ENCODE measurements at places on chromosomes 7 and 10.

- DNase-seq, result no peak
Observed at GRCh38 chr10:6702030-6702429, 122.0 kb upstream of the PRKCQ start.

DNA sequence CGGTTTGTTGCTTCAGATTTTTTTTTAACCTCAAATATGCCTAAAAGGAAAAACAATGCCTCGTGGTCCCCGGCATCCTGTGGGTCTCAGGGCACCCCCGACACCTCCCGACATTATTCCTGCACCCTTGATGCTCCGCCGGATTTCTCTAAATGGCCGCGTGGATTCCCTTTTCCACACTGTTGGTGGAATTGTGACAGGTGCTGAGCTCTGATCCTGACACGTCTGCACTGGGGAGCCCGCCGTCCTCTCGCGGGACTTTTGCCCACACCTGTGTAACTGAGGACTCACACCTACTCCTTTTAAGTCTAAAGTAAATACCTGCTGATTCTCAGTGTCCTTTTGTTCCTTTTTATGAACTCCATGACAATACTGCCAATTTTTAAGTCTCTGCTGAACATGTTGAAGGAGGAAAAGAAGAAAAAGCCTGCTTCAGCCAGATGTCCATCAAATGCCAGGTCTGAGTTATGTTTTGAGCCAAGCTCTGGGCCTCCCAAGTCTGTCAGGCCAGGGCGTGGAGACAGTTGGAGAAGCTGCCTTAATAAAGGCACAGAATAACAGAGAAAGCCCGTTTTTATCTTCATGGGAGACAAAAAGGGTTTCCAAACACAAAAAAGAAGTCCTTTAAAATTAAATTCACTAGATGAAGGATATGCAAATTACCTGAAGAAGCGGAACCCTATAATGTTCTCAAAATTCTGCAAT, 568.2 kb downstream of the DNAJB6 start:
- no peak for DNase-seq

- no peak for DNase-seq
Observed at GRCh38 chr10:58733436-58733835, 220.8 kb downstream of the BICC1 start.

GRCh38 chr10:63265222-63265617, 132.1 kb downstream of the NRBF2 start:
- peak; percentile 33 for DNase-seq

- no peak for DNase-seq
Observed at GRCh38 chr10:49610458-49611165, 502 bp downstream of the SLC18A3 start.

DNA sequence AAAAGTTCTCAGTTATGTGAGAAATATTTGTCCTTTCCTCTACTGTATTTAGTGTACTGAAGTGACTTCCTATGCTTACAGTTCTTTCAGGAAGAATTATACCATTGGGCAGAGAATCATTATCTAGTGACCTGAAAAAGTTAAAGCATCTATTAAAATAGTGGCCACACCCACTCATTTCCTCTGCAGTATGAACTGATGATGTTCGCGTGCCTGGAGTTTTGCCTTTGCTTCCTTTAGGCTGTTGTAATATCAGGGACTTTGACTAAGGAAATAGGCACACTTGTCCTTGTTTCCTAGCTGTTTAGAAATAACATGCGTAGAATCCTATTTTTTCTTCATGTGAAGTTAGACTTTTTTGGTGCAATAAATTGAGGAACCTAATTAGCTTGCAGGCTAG, 100.7 kb downstream of the ZMYND11 start:
- no peak for DNase-seq

DNA sequence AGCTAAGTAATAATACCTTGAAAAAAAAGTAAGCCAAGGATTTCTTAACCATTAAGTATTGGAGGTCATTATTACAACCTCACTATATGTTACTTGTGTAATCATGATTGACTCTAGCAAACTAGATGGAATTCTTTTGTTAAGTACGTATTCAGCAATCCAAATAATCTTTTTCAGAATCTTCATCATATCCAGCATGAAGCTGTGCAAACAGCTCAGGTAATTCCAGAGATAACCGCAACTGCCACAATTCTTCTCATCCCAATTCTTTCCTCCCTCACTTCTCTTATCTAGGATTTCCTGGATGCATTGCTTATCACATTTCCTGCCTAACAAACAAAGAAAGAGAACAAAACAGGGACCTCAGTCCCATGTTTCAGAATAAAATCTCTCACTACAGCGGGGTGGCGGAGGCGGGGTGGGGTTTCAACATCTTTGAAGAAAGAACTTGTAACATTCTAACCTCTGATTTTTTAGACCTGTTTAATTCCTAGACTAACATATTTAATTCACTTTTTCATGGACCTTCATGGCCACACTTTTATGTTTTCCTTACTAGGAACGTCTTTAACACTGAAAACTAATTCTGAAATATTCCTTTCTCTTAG, 156.5 kb downstream of the POM121L12 start:
- DNase-seq, result no peak

GRCh38 chr7:7607010-7607409, 33.5 kb upstream of the UMAD1 start:
- no peak for DNase-seq

GRCh38 chr10:78203915-78204818, 170.5 kb downstream of the RPS24 start:
- no peak for DNase-seq

- peak; percentile 48 for DNase-seq
Observed at GRCh38 chr7:4683884-4684565, 1.9 kb downstream of the FOXK1 start.

GRCh38 chr7:40859076-40859475, 724.3 kb downstream of the SUGCT start:
- DNase-seq, result no peak

- DNase-seq, result no peak
Observed at GRCh38 chr10:125158601-125159485, 1.5 kb downstream of the CTBP2 start.

- no peak for DNase-seq
Observed at GRCh38 chr10:69285699-69286098, 7.4 kb downstream of the HK1 start.

DNA sequence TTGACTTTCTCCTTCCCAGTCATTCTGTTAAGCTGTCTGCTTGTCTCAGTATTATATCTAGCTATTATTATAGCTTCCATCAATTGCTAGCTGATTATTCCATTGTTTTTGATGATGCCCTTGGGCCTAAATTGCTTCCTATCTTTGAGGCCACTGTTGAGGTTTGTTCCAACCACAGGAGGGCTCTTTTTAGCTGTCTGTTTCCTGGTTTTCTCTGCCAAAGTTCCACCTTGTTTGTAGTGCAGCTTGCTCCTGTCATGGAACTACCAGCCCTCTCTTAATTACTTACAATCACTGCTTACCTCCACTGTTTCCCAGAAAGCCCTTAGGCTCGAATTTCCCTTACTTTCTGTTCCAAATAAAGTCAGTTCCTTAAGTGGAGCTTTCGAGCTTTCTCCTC, 118.7 kb upstream of the SEC61G start:
- DNase-seq, result no peak

DNA sequence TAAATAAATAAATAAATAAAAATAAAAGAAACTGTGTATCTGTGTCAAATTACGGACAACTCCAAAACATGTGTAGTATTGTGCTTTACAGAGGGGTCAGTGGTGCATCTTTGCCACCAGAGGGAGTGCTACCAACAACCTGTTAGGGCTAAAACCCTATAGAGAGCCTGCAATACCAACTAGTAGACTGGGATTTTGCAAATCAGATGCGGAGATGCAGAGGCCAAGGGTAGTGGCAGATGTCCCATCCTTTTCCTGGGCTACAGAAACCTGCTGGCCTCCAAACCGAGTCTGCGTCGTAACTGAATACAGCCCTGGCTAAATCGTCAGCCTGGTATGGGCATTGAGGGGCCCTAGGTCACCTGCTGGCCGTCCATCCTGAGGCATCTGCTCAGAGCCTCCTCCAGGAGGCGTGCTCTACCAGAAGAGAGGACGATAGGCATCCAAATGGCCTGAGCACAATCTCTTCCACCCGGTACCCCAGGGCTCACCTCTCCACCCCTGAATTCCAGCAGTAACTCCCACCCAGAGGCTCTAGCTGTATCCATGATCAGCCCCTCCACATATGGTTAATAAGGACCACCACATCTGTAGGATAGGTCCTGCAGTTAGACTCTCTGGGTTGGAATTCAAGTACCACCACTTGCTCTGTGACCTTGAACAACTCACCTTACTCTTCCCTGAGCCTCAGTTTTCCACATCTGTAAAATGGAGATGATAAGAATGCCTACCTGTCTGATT, 6.2 kb upstream of the RRP12 start:
- DNase-seq, result peak; percentile 76

DNA sequence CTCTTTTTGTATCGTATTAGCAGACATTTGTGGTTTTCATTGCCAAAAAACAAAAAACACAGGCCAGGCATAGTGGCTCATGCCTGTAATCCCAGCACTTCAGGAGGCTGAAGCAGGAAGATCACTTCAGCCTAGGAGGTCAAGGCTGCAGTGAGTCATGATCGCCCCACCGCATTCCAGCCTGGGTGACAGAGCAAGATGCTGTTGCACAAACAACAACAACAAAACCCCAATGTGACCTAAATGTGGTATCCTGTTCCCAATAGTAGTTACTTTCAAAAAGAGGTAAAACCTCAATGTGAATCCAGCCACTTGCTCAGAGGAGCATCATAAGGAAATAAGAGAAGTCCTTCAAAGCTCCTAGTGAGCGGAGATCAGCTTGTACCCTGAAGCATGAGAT, 45.8 kb upstream of the SKAP2 start:
- peak; percentile 7 for DNase-seq

GRCh38 chr7:155368894-155369600, 71.4 kb downstream of the INSIG1 start:
- DNase-seq, result no peak

DNA sequence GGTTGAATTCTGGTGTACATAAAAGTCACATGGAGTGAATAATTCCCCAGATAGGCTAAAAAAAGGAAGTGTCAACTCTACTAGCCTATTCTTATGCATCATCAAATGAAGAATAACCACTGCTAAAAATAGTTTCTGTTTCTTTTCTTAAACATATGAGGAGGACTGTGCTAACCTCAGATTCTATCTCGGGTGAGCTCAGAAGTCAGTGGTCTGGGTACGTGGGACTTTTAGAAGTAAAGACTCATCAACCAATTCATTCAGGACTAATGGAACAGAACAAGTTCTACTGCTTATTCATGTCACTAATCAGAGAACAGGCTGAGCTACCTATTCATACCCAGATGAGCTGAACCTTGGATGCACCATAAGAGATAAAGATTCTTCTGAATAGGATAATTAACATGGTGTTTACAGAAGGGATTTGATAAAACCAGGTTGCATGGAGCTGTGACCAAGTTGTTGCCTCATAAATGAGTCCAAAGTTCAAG, 9.5 kb upstream of the ASAH2 start:
- DNase-seq, result no peak

Data from central memory CD4-positive, alpha-beta T cell (primary cell).